Natural killer cell (primary cell): ENCODE measurements at places on chromosomes 6 and 20.
A peak's percentile ranks its signal among the peaks of the same experiment; 100 is the strongest.

DNA sequence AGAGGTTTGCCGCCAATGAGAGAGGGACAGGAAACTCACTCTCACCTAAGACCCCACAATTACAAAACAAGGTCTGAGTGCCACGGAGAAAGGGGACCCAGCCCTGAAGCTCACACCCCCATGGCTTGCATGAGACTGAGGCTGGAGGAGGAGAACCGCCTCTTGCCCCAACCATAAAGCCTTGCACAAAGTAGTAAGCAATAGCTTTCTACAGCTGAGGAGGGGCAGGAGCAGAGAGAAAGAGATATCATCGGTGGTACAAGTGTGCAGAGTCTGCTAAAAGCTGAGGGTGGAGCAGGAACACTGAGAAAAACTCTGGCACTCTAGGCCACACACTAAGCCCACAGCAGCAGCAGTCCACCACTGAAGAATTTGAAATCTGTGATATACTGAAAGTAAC, 37.7 kb downstream of the OSTM1 start:
- DNase-seq, result no peak

GRCh38 chr20:63697868-63698545, 1.6 kb downstream of the TNFRSF6B start:
- no peak for DNase-seq

DNA sequence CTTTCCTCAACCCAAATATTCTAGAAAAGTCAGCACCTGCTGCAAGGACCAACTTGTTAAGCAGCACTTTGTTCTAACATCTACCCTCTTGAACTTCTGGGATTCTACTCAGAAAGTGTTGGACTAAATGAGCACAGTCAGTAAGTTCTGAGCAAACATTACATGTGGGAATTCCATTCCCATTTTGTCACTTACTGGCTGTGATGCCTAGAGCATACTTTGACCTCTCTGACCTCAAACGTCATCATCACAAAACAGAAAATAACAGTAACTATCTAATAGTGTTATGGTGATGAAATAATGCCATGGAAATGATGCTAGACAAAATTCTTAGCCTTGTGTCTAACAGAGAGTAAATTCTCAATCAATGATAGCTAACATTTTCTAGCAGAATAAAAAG, 829.4 kb downstream of the EPHA7 start:
- DNase-seq, result no peak

DNA sequence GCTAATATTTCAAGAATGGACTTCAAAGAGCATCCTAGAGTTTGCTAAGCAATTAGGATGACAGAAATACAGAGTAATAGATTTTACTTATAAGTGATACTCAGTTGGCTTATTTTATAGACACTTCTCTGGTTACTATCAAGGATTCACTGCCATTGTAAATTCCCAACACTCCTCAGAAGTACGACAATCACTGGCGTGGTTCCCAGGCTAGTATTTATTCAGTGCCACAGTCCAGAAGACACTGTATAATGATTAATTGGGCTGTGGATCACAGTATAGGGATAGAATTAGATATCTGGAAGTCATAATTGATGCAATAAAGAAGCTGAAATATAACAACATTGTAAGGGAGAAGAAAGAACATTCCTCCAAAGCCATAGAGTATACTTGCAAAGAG, 15.7 kb downstream of the MANEA start:
- DNase-seq, result no peak

DNA sequence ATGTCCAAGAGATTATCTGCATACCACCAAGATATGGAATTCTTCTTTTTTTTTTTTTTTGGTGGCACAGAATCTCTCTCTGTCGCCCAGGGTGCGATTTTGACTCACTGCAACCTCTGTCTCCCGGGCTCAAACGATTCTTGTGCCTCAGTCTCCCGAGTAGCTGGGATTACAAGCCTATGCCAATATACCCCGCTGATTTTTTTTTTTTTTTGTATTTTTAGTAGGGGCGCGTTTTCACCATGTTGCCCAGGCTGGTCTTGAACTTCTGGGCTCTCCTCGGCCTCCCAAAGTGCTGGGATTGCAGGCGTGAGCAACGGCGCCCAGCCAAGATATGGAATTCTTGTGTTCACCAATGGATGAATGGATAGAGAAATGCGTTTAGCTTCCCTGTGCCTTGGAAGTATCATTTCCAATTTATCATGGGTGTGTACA, 31.0 kb downstream of the POM121L2 start:
- DNase-seq, result no peak

- DNase-seq, result no peak
Observed at GRCh38 chr6:16431106-16431505, 192.7 kb downstream of the GMPR start.

GRCh38 chr20:23528867-23529431, 38.0 kb downstream of the CST8 start:
- DNase-seq, result no peak

DNA sequence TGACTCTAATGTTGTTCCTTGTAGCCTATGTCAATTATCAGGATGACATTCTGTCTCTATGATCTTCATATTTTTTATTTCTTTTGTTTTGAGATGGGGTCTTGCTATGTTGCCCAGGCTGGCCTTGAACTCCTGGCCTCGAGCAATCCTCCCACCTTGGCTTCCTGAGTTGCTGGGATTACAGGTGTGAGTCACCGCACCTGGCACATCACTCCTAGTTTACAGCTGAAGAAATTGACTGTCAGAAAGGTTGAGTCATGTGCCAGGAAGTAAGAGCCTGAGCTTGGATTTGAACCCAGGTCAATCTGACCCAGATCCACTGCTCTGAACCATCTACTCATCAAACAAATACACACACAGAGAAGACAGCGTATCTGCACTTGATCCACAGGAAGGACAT, 14.4 kb downstream of the PPP1R3G start:
- no peak for DNase-seq

GRCh38 chr20:3580412-3580811, 82.8 kb downstream of the GFRA4 start:
- DNase-seq, result no peak

- no peak for DNase-seq
Observed at GRCh38 chr6:89353702-89354392, 1.3 kb upstream of the UBE2J1 start.

DNA sequence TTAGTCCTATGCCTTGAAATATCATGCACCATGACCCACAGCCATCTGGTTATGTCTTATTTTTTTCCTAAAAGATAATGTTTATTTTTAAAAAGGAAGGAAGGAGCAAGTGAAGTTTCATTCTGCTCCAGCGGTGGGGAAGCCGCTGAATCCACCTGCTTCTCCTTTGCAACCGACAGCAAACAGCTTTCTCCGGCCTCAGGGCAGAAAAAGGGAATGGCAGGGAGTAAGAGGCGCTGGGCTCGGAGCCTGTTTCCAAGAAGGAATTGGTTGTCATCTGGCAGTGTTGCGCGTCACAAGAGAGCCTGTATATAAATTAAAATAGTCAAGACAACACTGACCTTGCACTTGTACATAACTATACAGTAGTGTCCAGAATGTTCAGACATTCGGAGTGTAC, 14.2 kb downstream of the GFRA4 start:
- DNase-seq, result no peak

GRCh38 chr20:51959066-51959542, 156.8 kb upstream of the SALL4 start:
- DNase-seq, result no peak

DNA sequence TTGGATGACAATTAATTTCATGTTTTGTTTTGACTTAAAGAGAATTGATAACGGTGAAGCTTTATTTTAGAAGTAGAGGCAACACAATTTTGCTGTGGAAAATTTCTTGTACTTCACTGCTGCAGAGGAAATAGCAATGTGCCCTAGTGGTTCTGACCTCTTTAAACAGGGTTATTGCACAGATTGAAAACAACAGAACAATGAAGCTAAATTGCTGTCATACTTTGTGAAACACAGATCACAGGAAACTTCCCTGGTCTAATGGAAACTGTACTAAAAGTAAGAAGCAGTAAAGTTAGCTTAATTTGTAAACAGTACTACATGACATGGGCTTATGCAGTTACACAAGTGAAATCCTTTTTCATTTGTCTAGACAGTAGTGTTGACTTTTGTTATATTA, 31.3 kb downstream of the OR2A4 start:
- DNase-seq, result no peak

GRCh38 chr6:18253635-18254034, 10.7 kb downstream of the DEK start:
- no peak for DNase-seq

DNA sequence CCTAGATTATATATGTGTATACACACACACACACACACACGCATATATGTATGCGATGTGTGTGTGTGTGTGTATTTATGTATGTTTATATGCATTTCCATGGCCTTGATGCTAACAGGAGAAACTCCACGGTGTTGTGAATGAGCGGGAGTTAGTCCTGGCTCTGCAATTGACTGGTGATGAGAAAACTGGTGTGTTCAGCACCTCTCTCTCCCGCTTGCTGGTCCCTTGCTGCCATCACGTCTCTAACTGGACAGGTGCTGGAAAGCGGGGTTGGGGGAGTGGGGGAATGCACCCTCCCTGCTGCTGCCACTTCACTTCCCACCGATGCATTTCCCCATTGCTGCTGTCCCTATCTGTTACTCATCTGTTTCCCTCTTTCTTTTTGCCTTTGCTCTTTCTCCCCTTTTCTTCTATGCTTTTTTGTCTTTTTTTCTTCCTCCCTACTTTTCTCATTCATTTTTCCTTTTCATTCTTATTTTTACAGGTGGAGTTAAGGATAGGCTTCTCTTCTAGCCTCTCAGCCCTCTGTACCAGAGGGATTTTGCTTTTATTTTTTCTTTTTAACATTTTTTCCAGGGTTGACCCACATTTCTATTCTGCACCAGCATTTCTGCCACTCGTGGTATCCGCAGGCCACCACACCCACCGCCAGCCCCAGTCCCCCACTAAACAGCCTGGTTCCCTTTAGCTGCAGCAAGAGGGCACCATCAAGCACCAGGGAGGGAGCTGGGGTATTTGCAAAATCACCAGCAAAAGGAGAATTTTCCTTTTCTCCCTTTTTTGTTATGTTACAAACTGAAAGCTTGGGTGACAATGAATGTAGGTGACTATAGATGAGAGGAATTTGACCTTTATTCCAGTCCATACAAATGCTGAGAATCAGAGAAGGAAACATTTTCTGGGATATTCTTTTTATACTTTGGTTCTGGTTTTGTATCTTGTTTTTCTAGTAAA, 115.6 kb downstream of the TCP11 start:
- no peak for DNase-seq

- DNase-seq, result no peak
Observed at GRCh38 chr6:68779366-68779765, 144.3 kb downstream of the ADGRB3 start.

DNA sequence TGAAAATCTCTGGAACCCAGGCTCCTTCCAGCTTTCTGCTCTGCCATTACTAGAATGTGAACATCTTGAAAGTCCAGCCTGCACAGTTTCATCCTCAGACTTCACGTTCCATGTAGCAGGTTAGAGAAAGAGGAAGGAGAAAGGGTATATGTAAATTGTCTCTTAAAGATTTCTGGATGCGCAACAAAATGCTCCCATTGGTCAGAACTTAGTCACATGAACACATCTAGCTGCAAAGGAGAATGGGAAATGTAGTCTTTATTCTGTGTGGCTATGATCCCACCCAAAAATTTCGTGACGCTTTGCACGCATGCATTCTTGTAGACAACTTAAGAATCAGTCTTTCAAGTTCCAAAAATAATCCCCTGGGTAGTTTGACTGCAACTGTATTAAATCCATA, 46.4 kb upstream of the CHD6 start:
- peak; percentile 8 for DNase-seq

GRCh38 chr6:43386492-43386891, 17.0 kb upstream of the ZNF318 start:
- no peak for DNase-seq

DNA sequence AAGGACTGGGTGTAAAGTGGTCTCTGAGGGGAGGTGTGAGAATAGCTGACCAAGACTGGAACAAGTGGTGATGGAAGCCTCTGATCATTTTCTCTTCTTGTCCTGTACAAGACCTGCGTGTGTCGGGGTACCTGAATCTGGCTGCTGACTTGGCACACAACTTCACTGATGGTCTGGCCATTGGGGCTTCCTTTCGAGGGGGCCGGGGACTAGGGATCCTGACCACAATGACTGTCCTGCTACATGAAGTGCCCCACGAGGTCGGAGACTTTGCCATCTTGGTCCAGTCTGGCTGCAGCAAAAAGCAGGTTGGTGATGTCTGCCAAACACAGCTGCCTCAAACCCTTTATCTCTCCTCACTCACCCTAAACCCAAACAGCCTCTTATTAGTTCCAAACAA, 1.7 kb upstream of the HSD17B8 start:
- DNase-seq, result no peak

GRCh38 chr20:59676851-59677182, 72.5 kb downstream of the PHACTR3 start:
- no peak for DNase-seq

GRCh38 chr6:20180935-20181334, 31.3 kb downstream of the MBOAT1 start:
- DNase-seq, result no peak

- no peak for DNase-seq
Observed at GRCh38 chr20:44041001-44041400, 126.3 kb downstream of the TOX2 start.

DNA sequence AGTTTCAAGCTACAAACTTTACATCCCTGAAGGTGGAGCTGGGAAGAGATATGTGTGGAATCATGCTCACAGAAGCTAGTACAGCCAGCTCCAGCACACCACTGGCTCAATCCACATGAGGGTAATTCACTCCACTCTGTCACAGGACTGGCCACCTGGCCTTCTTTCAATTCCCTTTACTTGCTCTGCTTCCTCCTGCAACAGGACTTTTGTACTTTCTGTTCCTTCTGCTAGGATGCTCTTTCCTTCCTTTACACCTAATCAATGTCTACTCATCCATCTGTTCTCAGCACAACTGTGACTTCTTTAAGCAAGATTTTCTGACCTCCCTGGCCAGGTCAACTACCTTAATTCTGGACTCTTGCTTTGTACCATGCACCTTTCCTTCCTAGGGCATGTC, 39.4 kb upstream of the MYB start:
- no peak for DNase-seq

GRCh38 chr6:138865480-138866109, 69.7 kb downstream of the ECT2L start:
- no peak for DNase-seq

GRCh38 chr6:129446272-129447197, 263.4 kb downstream of the ARHGAP18 start:
- DNase-seq, result peak; percentile 19
